ENCODE measurements at places on chromosomes 2 and 18.

- no peak for DNase-seq
Measured at GRCh38 chr2:165897726-165898125, 55.9 kb downstream of the TTC21B start.

GRCh38 chr2:85744741-85745601 is 8.8 kb upstream of the ATOH8 start:
- DNase-seq: no peak

DNA sequence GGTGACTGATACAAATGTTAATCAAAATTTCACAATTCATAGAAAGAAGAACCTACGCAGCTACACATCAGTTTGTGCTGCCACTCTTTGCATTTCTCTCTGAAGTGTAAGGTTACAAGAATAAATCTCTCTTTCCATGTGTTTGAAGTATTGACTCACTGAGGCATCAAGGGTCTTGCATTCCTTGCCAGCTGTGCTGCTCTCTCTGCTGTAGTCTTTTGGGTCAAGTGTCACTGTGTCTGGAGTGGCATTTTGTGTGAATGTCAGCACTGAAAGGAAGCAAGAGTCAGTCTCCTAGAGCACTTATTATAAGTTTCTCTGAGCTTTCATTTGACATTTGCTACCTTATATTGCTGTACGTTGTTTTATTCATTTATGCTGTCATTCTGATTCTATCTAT is 1696.1 kb upstream of the LRRTM1 start:
- DNase-seq: no peak

DNA sequence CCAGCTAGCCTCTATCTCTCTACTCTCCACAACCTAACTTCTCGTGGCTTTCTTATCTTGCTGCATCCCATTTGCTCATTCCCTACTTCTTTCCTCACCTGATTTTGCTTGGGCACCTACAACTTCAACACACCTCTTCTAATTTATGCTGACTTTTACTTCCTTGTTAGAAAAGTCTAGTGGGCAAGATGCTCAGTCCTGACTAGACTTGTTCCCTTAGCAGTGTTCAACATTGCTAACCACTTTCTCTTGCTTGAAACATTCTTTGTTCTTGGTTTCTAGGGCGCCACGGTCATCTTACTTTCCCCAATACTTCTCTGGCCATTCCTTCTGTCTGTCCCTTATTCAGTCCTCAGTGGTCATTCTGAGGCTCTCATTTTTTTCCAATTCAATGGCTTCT is 454.7 kb upstream of the CWC22 start:
- DNase-seq: no peak

DNA sequence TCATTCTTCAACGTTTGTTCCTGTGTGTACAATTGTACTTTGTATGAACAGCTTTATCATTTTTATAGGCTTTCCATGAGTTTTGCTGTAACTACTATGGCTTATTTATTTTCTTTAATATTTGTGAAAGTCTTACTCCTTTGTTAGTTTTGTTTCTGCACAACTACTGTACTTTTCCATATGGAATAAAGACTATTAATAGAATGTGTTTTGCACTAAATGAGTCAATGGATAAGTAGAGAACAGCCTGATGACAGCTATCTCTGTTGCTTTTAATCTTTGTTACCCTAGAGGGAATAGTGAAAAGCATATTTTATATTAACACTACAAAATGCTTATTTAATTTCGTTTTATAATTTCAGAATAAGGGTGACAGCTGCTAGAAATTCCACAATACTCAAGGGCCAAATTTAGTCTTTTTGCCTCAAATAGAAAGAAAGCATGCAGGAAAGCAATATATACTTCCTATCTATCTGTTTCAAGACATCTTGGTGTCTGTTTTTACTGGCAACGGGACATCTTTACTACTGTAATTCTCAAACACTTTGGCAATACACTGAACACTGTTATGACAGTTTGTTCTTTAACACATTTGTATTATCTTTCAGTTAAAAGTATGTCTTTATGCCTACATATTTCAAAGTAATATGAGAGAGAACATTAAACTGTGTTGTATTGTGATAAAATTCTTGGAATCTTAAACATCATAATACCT is 53.9 kb downstream of the WDSUB1 start:
- DNase-seq: no peak

DNA sequence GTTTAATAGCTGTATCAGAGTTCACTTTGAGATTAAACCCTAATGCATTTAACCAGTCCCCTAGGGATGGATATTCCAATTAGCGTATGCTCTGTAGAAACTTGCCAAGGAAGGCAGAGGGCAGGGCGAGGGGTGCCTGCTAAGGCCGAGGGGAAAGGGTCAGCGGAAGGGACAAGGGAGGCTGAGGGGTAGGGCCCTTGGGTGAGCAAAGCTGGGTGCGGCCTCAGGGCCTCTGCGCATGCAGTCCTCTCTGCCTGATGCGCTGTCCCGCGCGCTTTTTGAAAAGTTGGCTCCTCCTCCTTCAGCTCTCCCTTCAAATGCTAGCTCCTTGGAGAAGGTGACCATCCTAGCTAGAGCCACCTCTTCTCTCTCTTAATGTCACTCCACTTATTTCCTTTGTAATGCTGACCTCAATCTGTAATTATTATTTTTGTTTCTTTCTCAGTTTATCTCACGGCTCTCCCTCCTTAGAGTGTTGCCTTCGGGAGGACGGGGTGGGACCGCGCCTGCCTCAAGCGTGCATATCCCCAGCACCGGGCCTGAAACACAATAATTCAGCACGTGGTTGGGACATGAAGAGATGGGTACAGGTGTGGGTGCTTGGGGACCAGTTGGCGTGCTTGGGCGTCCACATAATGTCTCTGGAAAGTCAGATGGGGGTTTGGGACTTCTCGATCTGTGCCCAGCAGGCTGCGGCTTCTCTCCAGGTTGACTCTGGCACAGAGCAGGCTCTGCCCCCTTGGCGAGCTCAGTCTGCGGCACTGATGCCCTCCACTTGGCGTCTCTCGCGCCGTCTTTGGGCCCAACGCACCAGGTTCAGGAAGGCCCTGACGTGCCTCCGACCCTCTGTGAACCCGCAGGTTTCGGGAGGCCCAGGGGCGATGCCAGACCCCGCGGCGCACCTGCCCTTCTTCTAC is 10.0 kb downstream of the ZAP70 start:
- DNase-seq: no peak

- no peak for DNase-seq
Measured at GRCh38 chr2:109472331-109472959, 141.3 kb downstream of the SEPTIN10 start.

GRCh38 chr2:239746559-239747246 is 278.4 kb downstream of the NDUFA10 start:
- DNase-seq: no peak

GRCh38 chr2:235568431-235568830 is 74.6 kb downstream of the AGAP1 start:
- no peak for DNase-seq

DNA sequence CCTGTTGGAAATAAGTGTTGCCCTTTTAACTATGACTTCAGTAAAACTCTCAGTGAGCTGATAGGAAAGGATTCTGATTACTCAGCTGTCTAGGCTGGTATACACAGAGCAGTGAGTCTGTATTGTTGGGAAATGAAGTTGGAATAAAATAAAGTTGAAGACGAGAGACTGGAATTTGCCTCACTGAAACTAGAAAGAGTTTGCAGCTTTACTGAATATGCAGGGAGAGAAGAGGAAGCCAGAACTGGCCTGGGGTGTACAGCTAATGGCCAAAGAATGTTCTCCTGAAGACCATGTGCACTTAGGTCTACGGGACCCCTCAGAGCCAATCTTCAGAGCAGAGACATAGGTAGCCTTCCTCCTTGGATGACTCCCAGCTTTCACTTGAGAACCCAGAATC is 26.5 kb downstream of the EIF4E2 start:
- DNase-seq: no peak

GRCh38 chr2:174546519-174547506 is 50.8 kb downstream of the WIPF1 start:
- no peak for DNase-seq

GRCh38 chr2:49928551-49928950 is 774.2 kb upstream of the FSHR start:
- DNase-seq: no peak

DNA sequence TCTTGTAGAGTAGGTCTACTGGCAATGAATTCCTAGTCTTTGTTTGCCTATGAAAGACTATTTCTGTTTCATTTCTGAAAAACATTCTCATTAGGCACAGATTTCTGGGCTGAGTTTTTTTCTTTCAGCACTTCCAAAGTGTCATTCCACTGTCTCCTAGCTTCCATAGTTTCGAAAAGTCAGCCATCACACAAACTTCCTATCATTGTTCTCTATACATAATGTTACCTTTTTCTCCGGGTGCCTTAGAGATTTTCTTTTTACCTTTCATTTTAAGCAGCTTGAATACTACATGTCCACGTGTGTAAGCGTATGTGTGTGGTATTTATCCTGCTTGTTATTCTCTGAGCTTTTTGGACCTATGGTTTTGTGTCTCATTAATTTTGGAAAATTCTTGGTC is 55.7 kb downstream of the OLA1 start:
- DNase-seq: no peak

DNA sequence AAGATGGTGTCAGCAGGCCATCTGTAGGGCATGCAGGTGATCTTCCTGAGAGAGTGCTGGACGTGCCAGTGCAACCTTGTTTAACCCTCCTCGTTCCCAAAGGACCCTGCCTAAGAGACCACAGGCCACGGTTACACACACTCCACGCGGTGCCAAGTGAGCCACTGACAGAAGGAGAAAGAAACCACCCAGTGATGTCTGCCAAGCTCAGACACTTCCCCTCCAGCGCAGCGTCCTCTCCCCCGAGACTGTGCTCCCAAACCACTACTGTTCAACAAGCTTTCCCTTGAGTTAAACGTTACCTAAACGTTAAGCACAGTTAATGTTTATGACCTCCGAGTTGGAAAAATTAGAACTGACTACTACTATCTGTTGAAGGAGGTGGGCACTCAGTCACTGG is 119.1 kb upstream of the NCK2 start:
- no peak for DNase-seq

DNA sequence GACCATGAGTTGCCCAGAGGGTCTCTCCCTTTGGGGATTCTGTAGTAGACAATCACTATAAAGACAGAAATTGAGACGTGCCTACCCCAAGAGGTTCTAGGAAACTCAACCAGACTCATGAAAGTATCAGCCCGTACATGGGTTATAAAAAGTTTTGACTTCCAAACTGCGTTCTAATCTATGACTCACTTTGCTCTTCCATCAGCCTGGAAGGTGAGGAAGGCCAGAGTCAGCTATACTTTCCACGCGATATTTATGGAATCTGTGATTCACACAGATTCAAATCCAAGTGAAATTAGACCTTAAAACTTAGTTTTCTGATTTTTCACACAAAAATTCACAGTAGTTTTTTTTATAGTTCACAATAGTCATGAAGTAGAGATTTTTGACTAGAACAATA is 7.7 kb upstream of the LYPD1 start:
- DNase-seq: no peak

DNA sequence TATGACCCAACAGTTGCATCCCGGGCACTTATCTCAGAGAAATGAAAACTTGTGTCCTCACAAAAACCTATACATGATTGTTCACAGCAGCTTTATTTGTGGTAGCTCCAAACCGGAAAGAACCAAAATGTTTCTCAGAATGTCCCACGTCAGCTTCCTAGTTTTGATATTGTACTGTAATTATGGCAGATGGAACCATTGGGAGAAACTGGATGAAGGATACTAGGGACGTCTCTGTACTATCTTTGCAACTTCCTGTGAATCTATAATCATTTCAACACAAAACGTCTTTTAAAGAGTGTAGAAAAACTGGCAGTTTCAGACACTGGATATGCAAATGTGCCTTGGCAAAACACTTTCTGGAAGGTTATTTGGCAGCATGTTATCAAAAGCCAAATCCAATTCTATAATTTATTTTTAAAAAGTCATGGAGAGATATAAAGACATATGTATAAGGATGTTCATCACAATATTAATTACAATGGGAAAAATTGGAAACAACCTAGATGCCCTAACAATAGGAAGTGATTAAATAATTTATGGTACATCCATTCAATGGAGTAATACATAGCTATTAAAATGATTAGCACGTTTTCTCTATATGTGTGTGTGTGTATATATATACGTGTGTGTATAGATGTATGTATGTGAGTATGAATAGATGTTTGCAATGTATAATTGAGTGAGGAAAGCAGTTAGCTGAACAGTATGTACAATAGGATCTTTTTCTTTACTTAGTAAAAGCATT is 9.8 kb downstream of the SAG start:
- no peak for DNase-seq

GRCh38 chr2:60570251-60570650 is 16.8 kb upstream of the BCL11A start:
- no peak for DNase-seq

- DNase-seq: no peak
Measured at GRCh38 chr2:12006850-12007249, 260.4 kb downstream of the LPIN1 start.

- DNase-seq: no peak
Measured at GRCh38 chr2:54903736-54904554, 146.3 kb downstream of the RTN4 start.

DNA sequence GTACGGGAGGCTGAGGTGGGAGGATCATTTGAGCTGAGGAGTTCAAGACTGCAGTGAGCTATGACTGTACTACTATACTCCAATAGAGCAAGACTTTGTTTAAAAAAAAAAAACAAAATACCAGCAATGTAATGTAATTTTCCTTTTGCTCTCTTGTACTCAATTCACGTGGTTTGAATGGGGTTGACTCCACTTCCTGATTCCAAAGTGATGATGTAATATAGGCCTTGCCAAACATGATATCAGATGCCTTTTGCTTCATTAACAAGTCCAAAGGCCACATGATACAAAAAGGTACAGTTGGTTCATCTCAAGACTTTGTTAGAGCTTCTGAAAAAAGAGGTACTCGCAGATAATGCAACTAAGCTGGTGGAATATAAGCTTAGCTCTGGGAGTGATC is 321.8 kb downstream of the ZEB2 start:
- peak; percentile 24 for DNase-seq

GRCh38 chr2:189870381-189871085 is 86.3 kb downstream of the PMS1 start:
- no peak for DNase-seq

GRCh38 chr2:150885236-150885635 is 376.4 kb downstream of the RBM43 start:
- no peak for DNase-seq

GRCh38 chr18:24274837-24275236 is 122.8 kb downstream of the OSBPL1A start:
- DNase-seq: no peak

DNA sequence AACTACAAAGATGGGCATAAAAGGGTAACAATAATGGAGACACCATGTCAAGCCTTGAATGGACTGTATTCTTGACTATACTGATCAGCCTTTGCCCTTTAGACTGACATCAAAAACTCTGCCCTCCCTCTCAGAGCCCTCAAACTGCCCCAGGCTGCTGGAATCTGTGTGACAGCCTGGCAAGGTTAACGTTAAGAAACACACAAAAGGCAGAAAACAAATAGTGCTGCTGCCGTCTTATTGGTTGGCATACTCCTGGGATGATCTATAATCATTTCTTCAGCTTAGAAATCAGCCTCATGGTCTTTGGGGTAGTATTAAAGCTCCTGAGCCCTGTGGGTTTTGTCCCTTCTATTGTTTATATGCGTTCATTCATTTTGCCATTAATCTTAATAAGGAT is 338.0 kb downstream of the DCC start:
- no peak for DNase-seq

- no peak for DNase-seq
Measured at GRCh38 chr2:161206471-161207032, 46.3 kb downstream of the TANK start.

GRCh38 chr2:123051136-123051535 is 974.0 kb upstream of the CNTNAP5 start:
- no peak for DNase-seq
